NCI-H1417 (cell line): ENCODE measurements at places on chromosomes 12 and 14.

GRCh38 chr12:110591451-110592051 is 8.4 kb upstream of the PPTC7 start:
- DNase-seq = no peak

- DNase-seq = peak; percentile 65
Measured at GRCh38 chr12:44507461-44507860, 368.7 kb downstream of the NELL2 start.

GRCh38 chr14:22836301-22837113 is at the start of gene MMP14:
Gene MMP14 (plus strand): TSS chr14:22836585. CDS start chr14:22836818, 233 bp downstream.
- no peak for DNase-seq

- DNase-seq = peak; percentile 74
Measured at GRCh38 chr12:77591959-77592743, 238.5 kb upstream of the NAV3 start.

GRCh38 chr12:67449591-67450052 is 180.5 kb downstream of the CAND1 start:
- DNase-seq = no peak

DNA sequence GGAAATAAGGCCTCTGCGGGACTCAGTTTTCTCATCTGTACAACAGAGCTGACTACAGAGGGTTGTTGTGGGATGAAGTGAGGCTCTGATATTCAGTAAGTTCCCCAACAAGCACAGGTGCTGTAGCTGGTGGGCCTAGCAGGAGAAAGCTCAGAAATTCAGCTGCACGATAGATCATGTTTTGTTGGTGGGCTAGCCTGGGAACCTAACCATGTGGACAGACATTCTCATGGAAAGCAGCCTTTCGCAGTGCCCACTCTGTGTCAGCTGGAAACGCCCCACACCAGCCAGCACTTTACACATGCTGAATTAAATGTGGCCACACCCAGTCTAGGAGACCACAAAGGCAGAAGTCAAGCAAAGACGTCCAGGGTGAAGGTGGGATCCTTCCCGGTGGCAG is 16.1 kb downstream of the PITPNM2 start:
- no peak for DNase-seq

- DNase-seq = peak; percentile 27
Measured at GRCh38 chr12:42732908-42733411, 143.4 kb upstream of the PRICKLE1 start.

DNA sequence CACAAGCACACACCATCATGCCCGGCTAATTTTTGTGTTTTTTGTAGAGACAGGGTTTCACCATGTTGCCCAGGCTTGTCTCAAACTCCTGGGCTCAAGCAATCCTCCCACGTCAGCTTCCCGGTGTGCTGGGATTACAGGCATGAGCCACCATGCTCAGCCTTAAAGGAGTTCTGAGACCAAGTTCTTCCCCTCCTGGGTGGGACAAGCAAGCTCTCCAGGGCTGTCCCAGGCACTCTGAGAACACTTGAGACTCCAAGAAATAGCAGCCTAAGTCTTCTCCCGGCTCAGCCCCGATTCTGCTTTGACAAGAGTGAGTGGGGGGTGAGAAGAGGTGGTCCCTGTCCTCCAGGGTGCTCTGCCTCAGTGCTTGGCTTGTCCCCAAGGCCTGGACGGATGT is 86.4 kb downstream of the STAB2 start:
- DNase-seq = no peak

- peak; percentile 24 for DNase-seq
Measured at GRCh38 chr14:74882103-74882920, 596 bp downstream of the DLST start.

- DNase-seq = no peak
Measured at GRCh38 chr12:86985298-86985697, 729.1 kb upstream of the MGAT4C start.
